Activated CD4-positive, alpha-beta T cell treated with anti-CD3 and anti-CD28 coated beads, Interleukin-2, amount 50 U/mL, for 1 hour (primary cell): ENCODE measurements at places on chromosomes 12 and 14.

DNA sequence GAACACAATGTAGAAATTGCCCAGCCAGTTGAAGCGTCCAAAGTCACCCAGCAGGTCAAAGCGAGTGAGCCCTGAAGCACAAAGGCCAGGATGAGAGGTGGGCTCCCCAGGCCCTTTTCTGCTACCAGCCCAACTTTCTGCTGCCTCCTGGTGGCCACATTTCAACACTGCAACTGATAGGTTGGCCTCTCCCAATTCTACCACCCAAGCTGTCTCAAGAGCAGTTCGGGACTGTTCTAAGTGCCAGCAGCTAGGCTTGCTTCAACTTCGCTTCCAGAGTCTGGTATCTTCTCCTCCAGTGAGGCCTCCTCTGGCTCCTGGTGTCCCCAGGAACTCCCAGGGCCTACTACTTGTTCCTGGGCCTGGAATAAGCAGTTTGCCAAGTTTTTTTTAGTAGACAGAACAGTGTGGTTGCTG, 3.4 kb upstream of the DHH start:
- peak; percentile 62 for DNase-seq

DNA sequence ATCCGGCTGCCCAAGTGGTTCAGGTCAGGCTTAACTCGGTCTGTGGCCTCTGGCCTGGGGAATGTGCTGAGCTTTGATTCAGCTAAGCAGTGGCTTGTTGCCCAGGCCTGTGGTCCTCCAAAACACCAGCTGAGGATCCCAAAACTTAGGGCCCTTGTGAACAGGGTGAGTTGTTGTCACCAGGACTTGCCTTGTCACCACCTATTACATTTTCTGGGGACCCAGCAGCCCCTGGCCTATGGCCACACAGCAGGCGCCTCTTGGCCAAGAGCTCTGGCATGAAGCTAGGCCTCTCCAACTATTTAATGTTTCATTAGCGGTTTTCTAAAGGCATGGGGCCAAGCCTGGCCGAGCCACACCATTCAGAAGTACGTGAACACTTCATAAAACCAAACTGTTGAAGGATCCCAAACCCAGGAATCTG, 343.7 kb downstream of the CACNA1C start:
- DNase-seq, result no peak

GRCh38 chr12:29589851-29590250, 92.4 kb upstream of the OVCH1 start:
- no peak for DNase-seq

- DNase-seq, result no peak
These were observed 289.5 kb downstream of the TMEM132D start for GRCh38 chr12:129614221-129614885.

DNA sequence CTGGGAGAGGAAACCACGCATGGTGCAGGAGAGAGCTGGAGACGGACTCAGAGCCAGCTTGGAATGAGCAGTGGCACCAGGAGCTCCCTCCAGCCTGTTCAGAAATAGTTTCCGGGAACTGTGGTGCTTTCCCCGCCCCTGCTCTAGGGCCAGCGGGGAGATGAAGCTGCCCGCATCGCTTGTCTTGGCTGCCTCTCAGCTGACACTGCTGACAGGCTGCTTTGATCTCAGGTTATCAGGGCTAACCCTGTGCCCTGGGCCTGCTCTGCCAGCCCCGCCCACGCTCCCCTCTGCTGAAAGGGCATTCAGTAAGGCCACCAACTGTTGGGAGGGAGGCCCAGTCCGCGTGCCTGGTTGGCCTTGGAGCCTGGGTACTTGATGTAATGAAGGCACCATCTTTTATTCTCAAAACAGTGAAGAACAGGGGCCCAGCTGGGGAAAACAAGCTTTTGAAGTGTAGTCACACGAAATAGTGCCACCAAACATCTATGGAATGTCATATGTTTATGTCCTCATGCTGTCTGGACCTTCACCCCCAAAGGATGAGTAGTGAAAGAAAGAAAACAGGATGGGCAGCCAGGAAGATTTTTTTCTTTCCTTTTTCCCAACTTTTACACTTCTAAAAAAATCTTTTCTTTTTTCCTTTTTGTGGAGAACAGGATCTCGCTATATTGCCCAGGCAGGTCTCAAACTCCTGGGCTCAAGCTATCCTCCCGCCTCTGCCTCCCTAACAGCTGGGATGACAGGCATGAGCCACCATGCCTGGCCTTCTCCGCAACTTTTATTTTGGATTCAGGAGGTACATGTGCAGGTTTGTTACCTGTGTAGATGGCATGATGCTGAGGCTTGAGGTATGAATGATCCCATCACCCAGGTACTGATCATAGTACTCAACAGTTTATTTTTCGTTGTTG, 115.9 kb upstream of the TBX3 start:
- peak; percentile 2 for DNase-seq

- no peak for DNase-seq
These were observed 218.1 kb upstream of the RTL1 start for GRCh38 chr14:101121508-101122139.

DNA sequence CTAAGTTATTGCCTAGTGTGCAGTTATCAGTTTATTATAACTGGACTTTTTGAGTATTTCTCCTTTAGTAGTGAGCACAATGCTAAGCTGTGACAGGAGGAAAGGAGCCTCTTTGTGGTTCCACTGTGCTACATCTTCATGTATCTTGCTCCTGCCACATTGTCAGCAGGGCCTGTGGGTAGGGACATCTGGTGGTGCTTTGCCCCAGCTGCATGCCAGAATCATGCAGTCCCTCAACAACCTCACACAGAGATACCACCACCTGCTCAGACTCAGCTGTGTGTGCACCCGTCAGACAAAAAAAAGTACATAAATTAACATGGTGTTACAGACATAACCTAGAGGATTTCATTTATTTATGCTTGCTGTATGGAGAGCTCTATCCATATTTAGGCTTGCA, 51.1 kb downstream of the MIS18BP1 start:
- DNase-seq, result no peak

DNA sequence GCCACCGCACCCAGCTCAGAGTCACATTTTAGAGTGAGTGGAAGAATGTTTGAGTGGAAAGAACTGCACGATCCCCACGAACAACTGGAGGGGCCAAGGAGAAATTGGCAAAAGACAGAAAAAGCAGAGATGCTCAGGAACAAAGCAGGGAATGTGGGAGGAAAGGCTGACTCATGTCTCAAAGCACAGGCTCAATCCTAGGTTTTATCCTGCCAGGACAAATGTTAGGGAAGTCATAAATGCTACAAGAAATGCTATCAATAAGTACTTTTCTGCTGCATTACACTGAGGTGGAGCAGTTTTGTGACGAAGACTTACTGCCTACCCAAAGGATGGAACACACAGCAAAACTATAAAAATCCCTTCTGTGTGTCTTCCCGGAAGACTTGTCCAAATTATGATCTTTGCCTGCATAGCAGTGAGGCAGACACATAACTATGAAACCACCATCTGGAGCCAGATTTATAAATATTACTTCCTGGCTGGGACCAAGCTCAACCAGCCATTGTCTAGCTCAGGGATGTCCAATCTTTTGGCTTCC, 26.7 kb downstream of the NIN start:
- no peak for DNase-seq

- DNase-seq, result no peak
These were observed 3.1 kb downstream of the IFI27L2 start for GRCh38 chr14:94126419-94126677.

- no peak for DNase-seq
These were observed 13.7 kb upstream of the LIMA1 start for GRCh38 chr12:50297027-50297426.

- DNase-seq, result no peak
These were observed 57.9 kb downstream of the MARK3 start for GRCh38 chr14:103443111-103443510.

- no peak for DNase-seq
These were observed 72.5 kb downstream of the ITPK1 start for GRCh38 chr14:93042968-93043940.
